ENCODE measurements at places on chromosomes 2 and 18. TPM values are rescaled to one million over a fixed set of nuclear protein-coding genes. Genes with fewer than 3 reads are reported as not detected.

ALPG gene
- total RNA-seq = not detected

CDH19 gene
- 10.9 TPM for total RNA-seq

SRD5A2 gene
- 0.17 TPM for total RNA-seq

CNDP1 gene
- total RNA-seq = 2.4 TPM

POTEC gene
- total RNA-seq = not detected

KHK gene
- 6.0 TPM for total RNA-seq

RESP18 gene
- total RNA-seq = 1.1 TPM

SPATA3 gene
- total RNA-seq = not detected

L3MBTL4 gene
- total RNA-seq = 8.7 TPM
